ENCODE measurements at places on chromosomes 6 and 20. TPM values are rescaled to one million over a fixed set of nuclear protein-coding genes. Genes with fewer than 3 reads are reported as not detected.

HTR1E gene
- total RNA-seq: not detected

POPDC3 gene
- total RNA-seq: not detected

PBOV1 gene
- total RNA-seq: not detected

SALL4 gene
- not detected for total RNA-seq

PRL gene
- total RNA-seq: not detected

MOG gene
- not detected for total RNA-seq

ARMC2 gene
- total RNA-seq: 10.3 TPM

SFTA2 gene
- total RNA-seq: not detected

CST2 gene
- total RNA-seq: not detected

OVOL2 gene
- not detected for total RNA-seq

ZNF133 gene
- 7.2 TPM for total RNA-seq

DNA sequence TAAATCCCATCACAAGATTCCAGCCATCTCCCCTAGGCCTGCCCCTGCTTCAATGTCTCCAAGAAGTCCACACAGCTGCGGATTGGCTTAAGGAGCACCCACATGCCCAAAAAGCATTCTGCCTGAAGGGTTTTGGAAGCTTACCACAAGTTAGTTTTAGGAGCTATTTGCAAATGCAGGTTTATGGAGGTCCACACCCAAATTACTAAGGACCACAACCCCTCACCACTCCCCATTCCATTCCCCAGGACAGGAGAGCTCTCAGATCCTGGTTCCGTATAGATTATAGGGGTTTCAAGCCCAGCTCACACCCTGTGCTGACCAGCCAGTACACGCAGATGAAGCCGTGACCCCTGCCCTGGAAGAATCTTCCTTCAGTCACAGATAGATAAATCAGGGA is 24.3 kb upstream of the PXDC1 start:
- H3K27me3 ChIP-seq: peaks cover 5% of the 10 kb centered on the region
- DNase-seq: no peak
- no peaks in the 10 kb centered on the region for H3K36me3 ChIP-seq
- no peak overlapping the region for H3K27ac ChIP-seq
- H3K4me3 ChIP-seq: no peak overlapping the region

- DNase-seq: no peak
- H3K27me3 ChIP-seq: peaks cover 20% of the 10 kb centered on the region
- no peak overlapping the region for H3K27ac ChIP-seq
- H3K4me1 ChIP-seq: peaks cover 5% of the 10 kb centered on the region
- H3K4me3 ChIP-seq: no peak overlapping the region
Measured at GRCh38 chr20:5881703-5882102, 68.6 kb downstream of the TRMT6 start.

GRCh38 chr6:161353208-161353613 is 79.3 kb upstream of the AGPAT4 start:
- no peak overlapping the region for H3K4me3 ChIP-seq
- H3K27me3 ChIP-seq: no peaks in the 10 kb centered on the region
- DNase-seq: no peak
- H3K4me1 ChIP-seq: peaks cover 18% of the 10 kb centered on the region
- no peak overlapping the region for H3K27ac ChIP-seq

- no peak overlapping the region for H3K27ac ChIP-seq
- DNase-seq: no peak
- no peaks in the 10 kb centered on the region for H3K4me1 ChIP-seq
- no peak overlapping the region for H3K4me3 ChIP-seq
- no peaks in the 10 kb centered on the region for H3K27me3 ChIP-seq
- H3K36me3 ChIP-seq: no peaks in the 10 kb centered on the region
Measured at GRCh38 chr6:84501315-84501714, 263.1 kb downstream of the TBX18 start.

- peaks cover 21% of the 10 kb centered on the region for H3K4me1 ChIP-seq
- peaks cover 33% of the 10 kb centered on the region for H3K36me3 ChIP-seq
- DNase-seq: no peak
Measured at GRCh38 chr20:41483553-41483930, 116.9 kb upstream of the EMILIN3 start.

- no peak overlapping the region for H3K4me3 ChIP-seq
- H3K27ac ChIP-seq: no peak overlapping the region
- H3K36me3 ChIP-seq: no peaks in the 10 kb centered on the region
- peaks cover 5% of the 10 kb centered on the region for H3K27me3 ChIP-seq
- no peaks in the 10 kb centered on the region for H3K4me1 ChIP-seq
- no peak for DNase-seq
Measured at GRCh38 chr6:170062209-170062914, 228.5 kb downstream of the DLL1 start.

DNA sequence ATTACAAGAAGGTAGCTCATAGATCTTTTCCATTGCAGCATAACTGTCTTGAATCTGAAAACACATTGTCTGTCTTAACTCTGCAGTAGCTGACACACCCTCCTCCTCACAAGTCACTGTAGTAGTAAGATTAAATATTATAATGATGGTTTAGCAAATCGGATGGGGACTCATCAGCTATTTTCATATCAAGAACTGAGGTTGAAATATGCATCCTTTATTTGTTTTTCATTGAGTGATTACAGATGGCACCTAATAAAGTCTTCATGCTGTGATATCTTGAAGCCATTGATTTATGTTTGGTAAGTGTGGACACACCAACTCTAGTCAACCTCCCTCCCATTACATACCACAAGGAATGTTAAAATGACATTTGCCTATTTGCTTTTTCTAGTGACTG is 267.4 kb upstream of the TAB2 start:
- H3K27me3 ChIP-seq: no peaks in the 10 kb centered on the region
- no peak for DNase-seq
- no peak overlapping the region for H3K4me3 ChIP-seq
- H3K36me3 ChIP-seq: peaks cover 1% of the 10 kb centered on the region
- peaks cover 53% of the 10 kb centered on the region for H3K4me1 ChIP-seq
- no peak overlapping the region for H3K27ac ChIP-seq

GRCh38 chr6:31821301-31822035 is 6.1 kb upstream of the HSPA1B start:
- peak overlapping the region; percentile 87 for H3K4me3 ChIP-seq
- H3K27ac ChIP-seq: peak overlapping the region; percentile 88
- DNase-seq: peak; percentile 58
- peaks cover 70% of the 10 kb centered on the region for H3K4me1 ChIP-seq
- peaks cover 22% of the 10 kb centered on the region for H3K36me3 ChIP-seq

DNA sequence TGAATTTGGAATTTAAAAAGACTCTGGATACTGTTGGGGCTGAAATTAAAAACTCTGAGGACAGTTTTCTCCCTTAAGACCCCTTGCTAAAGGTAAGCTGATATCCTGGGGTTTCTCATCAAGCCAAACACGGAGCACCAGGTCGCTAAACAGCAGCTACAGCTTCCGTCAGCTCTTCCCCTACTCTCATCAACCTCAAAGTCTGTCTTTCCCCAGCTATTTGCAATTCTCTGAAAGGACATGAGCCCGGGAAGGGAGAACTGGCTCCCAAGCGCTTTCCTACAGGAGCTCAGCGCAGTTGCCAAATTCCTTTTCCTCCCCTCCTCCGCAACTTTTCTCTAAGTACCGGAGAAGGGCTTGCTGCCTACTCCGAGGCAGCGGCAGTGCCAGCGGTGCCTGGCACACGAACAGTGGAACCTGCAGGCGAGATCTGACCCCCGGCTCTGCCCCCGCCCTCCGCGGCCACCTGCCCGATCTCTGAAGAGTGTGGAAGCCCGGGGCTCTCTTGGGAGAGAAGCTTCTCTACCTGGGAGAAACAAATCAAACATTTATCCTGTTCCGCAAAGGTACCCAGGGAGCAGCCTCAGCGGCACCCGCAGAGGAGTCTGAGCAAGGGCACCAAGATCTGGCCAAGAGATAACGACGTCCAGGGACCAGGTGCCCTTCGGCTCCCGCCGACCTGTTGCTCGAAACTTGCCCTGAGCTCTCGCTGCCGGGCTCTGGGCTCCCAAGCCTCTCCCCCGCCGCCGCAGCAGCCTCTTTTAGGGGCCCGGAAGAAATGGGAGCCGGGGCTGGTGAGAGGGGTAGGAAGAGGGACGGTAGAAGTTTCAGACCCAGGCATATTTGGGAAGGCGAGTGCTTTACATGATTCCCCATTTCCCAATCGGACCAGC is 2.2 kb downstream of the CBLN4 start:
- H3K27ac ChIP-seq: no peak overlapping the region
- no peaks in the 10 kb centered on the region for H3K4me1 ChIP-seq
- no peak overlapping the region for H3K4me3 ChIP-seq
- H3K36me3 ChIP-seq: peaks cover 2% of the 10 kb centered on the region

DNA sequence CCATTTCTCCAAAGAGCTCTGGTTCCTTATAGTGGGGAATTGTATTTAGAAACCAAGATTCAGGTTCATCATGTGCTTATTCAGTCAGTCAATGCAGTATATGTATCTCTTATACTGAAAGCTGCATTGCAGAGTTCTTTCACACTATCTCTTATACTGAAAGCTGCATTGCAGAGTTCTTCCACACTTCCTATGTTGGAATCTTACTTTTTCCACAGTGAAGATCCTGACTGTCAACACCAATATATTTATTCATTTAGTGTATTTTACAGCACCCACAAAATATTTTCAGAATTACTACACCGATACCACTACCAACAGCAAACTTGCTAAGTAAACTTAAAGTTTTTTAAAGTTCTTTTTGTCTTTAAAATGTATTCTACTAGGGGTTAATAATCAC is 349.3 kb upstream of the MMS22L start:
- H3K27me3 ChIP-seq: no peaks in the 10 kb centered on the region
- no peak overlapping the region for H3K4me3 ChIP-seq
- no peak for DNase-seq
- H3K27ac ChIP-seq: no peak overlapping the region

- H3K27me3 ChIP-seq: no peaks in the 10 kb centered on the region
- DNase-seq: no peak
- peaks cover 61% of the 10 kb centered on the region for H3K4me1 ChIP-seq
- H3K27ac ChIP-seq: peak overlapping the region; percentile 58
- peaks cover 81% of the 10 kb centered on the region for H3K36me3 ChIP-seq
- H3K4me3 ChIP-seq: no peak overlapping the region
Measured at GRCh38 chr20:1371202-1371782, 21.6 kb downstream of the FKBP1A start.

- no peak overlapping the region for H3K4me3 ChIP-seq
- H3K27me3 ChIP-seq: no peaks in the 10 kb centered on the region
- no peak overlapping the region for H3K27ac ChIP-seq
- no peak for DNase-seq
- no peaks in the 10 kb centered on the region for H3K4me1 ChIP-seq
Measured at GRCh38 chr20:17179840-17180239, 47.0 kb upstream of the PCSK2 start.

DNA sequence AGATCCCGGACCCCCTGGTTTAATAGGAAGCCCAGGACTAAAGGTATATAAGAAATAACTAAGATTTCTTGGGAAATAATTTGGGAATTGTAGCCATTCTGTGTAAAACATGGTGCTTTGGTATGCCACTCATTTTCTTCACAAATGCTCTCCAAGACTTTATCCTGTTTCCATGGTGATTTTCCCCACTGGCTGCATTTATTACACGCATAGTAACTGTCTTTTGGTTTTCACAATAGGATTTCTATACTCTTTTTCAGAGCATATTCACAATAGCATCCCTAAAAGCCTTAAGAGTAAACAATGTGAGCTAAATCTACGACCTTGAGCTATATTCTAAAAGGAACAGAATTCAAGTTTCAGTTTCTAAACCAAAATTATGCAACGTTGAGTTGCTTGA is 160.8 kb downstream of the COL9A1 start:
- no peak for DNase-seq

DNA sequence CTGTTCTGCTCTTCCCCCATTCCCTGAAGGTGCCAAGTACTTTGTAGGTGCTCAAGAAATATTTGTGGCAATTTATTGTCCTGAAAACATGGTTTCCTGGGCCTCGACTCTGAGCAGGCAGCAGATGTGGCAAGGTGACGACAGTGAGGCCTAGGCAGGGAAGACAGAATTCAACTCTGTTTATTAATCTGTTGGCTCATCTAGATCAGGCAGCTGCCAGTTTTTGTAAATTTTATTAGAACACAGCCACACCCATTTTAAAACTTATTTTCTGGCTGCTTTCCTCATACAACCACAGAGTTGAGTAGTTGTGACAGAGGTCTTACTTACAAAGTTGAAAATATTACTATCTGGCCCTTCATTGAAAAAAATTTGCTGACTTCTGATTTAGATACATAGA is 24.5 kb downstream of the MAPK14 start:
- peaks cover 18% of the 10 kb centered on the region for H3K36me3 ChIP-seq
- H3K4me3 ChIP-seq: no peak overlapping the region
- H3K27ac ChIP-seq: no peak overlapping the region
- DNase-seq: no peak
- peaks cover 2% of the 10 kb centered on the region for H3K4me1 ChIP-seq

GRCh38 chr6:49030251-49031020 is 432.6 kb downstream of the MMUT start:
- no peak for DNase-seq
- no peaks in the 10 kb centered on the region for H3K27me3 ChIP-seq
- H3K36me3 ChIP-seq: no peaks in the 10 kb centered on the region
- no peaks in the 10 kb centered on the region for H3K4me1 ChIP-seq
- H3K4me3 ChIP-seq: no peak overlapping the region

- H3K4me3 ChIP-seq: no peak overlapping the region
- H3K27me3 ChIP-seq: peaks cover 11% of the 10 kb centered on the region
- no peak overlapping the region for H3K27ac ChIP-seq
- no peaks in the 10 kb centered on the region for H3K4me1 ChIP-seq
- H3K36me3 ChIP-seq: no peaks in the 10 kb centered on the region
Measured at GRCh38 chr20:21430020-21430419, 32.7 kb upstream of the NKX2-4 start.
